ENCODE measurements at places on chromosomes 16 and 17.

- no peak for DNase-seq
Measured at GRCh38 chr17:65539630-65540266, 21.7 kb downstream of the AXIN2 start.

DNA sequence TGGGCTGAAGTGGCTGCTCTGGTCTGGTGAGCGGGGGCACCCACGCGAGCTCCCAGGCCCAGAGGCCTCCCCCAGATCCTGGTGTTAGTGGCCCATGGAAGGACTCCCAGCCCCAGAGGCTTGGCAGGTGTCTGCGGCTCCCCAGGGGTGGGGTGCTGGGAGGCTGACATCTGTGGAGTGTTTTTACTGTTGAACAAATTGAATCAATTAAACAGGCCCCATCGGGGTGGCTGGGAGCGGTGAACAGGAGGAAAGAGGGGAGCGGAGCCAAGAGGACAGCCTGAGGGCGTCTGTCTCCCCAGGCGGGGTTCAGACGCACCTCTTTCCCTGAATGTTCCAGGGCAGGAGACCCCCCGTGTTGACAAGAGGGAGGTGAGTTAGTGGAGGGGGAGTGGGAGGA, 29.9 kb downstream of the ACTG1 start:
- DNase-seq = no peak

DNA sequence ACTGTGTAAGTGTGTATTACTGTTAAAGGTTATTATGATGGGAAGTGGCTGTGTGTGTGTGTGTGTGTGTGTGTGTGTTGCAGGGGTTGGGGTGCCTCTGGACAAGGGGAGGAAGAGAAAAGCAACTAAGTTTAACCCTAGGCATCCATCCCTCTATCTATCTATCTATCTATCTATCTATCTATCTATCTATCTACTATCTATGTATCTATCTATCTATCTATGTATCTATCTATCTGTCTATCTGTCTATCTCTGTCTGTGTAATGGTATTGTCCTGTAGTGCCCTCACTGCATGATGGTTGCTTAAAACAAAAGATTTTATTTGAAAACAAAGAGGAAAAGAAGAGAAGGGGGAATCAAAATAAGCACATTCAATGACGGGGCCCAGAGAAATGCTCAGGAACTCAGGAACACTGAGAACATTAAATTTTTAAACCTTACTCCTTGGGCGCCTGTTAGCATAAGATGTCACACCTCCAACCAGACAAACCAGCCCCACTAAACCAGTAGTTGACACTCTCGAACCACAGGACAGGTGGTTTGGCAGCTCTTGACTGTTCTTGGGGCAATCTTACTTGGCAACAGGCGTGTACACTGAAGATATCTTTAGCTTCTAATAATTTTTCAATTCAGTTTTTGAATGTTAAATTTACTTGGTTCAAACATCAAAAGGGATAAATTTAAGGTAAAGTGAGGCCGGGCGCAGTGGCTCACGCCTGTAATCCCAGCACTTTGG, 5.1 kb upstream of the RPL26 start:
- DNase-seq = no peak

- no peak for DNase-seq
Measured at GRCh38 chr16:12176051-12176450, 199.5 kb downstream of the SNX29 start.

GRCh38 chr17:57442914-57443571, 186.7 kb downstream of the MSI2 start:
- DNase-seq = no peak

- DNase-seq = no peak
Measured at GRCh38 chr17:69246726-69247375, 18.2 kb upstream of the ABCA10 start.

GRCh38 chr17:11598274-11599221, at the start of gene DNAH9:
Gene DNAH9 (plus strand): TSS chr17:11598470. CDS start chr17:11598499, 29 bp downstream.
- DNase-seq = no peak

DNA sequence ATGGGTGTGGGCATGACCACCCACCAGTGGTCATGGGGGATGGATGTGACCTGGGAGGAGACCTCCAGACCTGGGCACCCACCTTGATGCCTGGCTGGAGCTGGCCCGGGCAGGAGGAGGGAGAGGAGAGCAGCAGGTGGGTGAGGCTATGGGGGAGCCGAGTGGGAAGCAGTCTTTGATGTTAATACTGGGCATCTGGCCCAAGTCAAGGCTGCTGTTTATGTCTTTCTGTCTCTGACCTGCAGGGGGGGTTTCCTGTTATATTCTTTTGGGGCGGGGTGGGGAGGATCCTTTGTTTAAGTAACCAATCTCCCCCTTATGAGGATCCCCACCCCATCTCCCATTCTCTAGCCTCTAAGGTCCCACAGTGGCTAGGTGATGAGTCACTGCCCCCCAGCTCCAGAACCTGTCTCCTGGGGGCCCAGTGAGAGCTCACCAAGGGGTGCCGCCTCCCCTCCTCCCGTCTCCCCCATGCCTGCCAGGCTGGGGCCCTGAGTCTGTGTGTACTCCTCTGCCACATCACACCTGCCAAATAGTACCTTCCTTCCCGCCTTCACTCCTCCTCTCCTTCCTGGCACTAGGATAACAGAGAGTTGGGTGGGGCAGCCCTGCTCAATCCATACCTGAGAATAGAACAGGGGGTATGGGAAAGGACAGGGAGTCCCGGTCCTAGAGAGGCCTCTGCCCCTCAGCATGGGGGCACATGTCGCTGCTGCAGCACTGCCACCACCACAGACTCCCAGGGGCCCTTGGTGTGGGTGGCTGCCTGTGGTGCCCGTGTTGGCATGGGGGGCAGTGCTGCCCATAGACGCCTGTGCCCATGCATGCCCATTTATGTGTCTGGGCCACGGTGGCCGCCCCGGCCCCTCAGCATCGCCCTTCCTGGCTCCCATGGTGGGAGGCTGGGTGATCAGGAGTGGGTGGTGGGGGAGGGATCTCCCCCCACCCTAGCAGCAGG, 7.3 kb downstream of the THRA start:
- no peak for DNase-seq

DNA sequence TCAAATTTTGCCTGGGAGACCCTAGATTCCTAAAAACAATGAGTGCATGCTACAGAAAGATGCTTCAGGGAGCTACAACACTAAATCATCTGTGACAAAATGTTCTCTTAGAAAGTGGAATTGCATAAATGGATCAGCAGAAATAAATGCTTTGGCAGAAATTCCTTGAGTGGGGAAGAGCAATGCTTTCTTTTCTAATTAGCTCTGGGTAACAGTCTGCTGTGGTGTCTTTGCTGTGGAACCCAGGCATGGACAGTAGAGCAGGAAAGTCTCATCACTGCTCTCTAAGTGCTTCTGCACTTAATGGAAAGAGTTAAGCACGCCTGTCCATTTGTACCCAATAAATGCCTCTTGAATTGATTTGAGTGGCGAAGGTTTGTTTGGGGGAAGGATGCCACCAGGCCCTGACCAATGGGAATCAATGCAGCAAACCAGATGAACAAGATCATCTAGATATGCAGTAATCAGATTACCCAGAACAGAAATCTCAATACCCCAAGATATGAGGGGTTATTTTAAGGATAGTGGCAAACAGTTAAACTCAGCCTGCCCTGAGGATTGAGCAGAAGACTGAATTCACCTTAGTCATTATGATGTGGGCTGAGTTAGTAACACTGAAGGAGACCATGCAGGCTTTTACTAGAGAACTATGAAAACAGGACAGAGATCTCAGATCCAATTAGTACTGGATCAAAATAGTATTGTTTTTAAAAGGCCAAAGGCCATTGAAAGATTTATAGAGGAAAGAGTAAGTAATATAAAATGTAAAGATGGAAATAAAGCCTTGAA, 13.6 kb downstream of the HLF start:
- DNase-seq = no peak

DNA sequence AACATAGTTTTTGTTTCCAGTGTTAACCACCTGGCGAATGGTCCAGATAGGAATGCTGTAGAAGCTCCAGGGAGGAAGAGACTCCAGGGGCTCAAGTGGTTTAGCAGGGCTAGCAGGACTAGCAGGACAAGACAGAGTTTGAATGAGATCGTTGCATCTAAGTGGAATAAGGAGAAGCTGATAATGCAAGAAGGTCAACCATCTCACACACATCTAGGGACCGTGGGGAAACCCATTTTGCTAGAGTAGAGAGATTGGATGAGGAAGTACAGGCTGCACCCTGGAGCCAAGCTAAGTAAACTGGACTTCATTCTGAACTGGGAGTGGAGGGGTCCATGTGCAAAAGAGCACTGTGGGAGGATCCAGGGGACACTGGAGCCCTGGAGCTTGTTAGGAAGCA, 86.1 kb upstream of the HSBP1 start:
- DNase-seq = no peak

DNA sequence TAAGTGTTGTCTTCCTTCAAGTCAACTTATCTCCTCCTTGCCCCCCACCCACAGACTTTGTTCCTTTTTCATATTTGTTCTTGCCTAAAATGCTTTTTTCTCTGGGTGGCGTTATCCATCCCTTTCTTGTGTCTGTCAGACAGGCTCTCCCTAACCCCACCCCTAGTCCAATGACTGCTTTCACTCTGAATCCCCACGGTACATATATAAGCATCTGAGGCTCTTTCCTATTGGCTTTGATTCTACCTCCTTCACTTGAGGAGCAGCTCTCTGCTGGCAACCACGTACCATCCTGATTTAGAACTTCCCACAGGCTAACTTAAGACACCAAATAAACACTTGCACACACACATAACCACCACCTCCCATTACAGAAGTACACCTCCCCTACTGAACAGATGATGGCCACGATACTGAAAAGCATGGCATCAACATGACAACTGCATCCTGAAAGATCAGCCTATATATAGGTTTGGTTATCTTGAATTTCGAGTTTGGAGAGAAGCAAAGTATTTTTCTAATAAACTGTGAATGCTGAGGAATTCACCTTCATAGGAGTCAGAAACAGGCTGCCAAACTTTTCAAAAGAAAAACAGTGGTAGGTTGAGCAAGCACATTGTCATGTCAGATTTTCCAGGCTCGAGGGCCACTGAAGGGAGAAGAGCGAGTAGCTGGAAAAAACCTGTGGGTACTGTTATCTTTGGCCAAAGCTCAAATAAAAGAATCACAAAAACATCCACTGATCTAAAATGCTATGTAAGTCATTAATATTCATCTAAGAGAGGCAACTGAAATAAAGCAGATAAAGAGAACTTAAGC, 24.3 kb downstream of the STAT3 start:
- no peak for DNase-seq

- no peak for DNase-seq
Measured at GRCh38 chr17:80036715-80037477, 454 bp downstream of the CCDC40 start.

- no peak for DNase-seq
Measured at GRCh38 chr16:57178793-57179212, 7.0 kb downstream of the PSME3IP1 start.

DNA sequence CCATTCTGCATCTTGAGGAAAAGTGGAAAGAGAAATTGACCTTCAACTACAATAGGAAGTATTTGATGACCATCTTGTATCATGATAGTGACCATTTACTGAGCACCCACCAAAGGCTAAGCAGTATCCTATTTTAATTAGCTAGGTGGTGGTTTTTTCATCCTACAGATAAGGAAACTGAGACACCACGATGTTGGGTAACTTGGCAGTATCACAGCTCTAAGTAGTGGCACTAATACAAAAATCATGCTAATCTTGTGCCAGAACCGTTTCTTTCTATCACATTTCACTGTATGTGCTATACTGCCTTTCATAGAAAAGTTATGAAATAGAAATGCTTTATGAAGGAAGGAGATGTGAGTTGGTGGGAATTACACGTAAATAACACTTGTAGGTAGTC, 2.3 kb downstream of the EVI2B start:
- no peak for DNase-seq

DNA sequence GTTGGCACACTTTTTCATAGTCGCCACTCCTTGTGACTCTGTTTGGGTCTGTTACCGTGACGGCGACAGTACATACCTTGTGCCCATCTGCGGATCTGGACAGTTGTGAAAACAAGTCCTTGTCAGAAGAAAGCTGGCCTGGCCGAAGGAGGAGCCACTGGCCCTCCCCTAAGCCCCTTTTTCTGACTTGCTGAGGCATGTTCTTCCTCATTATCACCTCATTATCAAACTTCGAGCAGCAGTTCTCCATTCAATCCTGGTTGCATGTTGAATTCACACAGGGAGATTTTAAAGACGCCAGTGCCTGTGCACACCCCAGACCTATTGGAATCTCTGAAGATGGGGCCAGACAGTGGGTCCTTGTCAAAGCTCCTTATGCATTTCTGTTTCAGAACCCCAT, 61.1 kb downstream of the CYLD start:
- DNase-seq = no peak

DNA sequence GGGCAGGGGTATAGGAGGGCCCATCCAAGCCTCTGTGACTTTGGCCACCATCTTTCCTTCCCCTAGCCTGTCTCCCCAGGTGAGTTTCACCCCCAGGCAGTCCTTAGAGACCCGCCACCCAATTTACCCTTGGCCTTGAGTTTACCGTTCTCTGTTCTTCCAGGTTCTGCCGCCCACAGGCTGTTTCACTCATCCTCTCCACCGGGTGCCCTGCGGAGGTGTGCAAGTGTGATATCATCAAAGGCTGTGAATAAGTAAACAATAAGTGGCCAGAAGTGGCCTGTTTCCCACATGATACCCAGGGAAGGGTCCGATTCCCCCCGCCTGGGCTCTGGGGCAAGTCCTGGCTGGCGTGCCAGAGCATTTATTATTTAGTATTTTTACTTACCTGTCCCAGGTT, 15.1 kb upstream of the TLCD3B start:
- no peak for DNase-seq

- no peak for DNase-seq
Measured at GRCh38 chr17:77598241-77598620, 360.3 kb upstream of the TNRC6C start.

DNA sequence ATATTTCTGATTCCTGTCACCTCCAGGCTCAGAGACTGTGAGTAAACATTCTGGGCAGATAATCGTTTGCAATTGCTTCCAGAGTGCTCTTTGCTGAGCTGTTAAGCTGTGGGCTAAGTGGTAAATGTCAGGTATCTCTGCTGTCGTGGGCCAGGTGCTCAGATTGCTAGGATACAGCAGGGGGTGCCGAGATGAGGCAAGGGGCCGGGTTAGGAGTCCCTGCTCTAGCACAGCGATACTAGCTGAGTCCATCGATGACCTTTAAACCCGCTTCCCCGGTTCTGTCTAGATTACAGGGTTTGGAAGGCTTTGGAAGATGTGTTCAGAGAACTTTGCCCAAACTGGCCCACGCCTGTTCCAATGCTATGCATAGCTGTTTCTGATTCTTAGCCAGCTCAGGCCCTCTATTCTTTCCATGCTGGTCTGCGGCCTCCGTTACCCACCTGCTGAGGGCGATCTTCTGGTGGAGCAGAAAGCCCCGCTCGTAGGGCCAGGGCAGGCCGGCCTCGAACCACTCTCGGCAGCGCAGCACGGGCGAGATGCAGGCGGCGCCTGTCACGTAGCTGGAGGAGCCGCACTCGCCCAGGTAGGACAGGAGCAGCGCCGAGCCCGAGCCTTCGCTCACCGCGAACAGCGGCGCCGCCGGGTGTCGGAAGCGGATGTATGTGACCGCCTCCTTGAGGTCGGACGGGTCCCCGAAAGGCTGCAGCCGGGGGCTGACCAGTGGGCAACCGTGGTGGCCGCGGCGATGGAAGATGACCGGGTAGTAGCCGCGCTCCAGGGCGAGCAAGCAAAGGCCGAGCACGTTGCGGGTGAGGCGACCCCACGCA, 979 bp downstream of the ABHD15 start:
- no peak for DNase-seq

- no peak for DNase-seq
Measured at GRCh38 chr17:40922239-40922638, 15.2 kb downstream of the KRT23 start.

Data from cortex of kidney (tissue), 1 donor.